Activated CD8-positive, alpha-beta memory T cell treated with anti-CD3 and anti-CD28 coated beads for 4 hours (primary cell): ENCODE measurements at places on chromosomes 6 and 20.

DNA sequence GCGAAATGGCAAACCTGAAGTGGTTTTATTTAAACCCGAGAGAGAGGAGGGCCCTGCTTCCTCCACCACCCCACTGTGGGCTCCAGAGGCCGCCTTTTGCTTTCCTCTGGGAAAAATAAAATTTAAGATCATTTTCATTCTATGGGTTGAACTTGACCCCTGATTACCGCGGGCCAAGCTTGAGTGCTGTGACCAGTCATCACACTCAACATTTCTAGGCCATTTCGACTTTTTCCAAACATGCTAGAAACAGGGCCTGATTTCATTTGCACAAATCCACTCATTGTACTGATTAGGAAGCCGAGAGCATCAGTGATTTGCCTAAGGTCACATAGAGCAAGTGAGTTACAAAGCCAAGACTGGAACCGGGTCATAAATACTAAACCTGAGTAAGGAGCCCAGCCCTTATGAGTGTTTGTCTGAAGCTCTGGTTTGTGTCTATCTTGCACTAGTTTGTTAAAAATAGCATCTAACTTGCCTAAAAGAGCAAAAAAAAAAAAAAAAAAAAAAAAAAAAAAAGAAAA, 179.7 kb downstream of the DLL1 start:
- DNase-seq, result no peak

- peak; percentile 44 for DNase-seq
These were observed 537 bp downstream of the PPIL4 start for GRCh38 chr6:149545258-149545753.

- no peak for DNase-seq
These were observed 424.5 kb upstream of the FLRT3 start for GRCh38 chr20:14761903-14762302.

GRCh38 chr20:47493175-47493962, 8.3 kb upstream of the NCOA3 start:
- DNase-seq, result peak; percentile 13

- no peak for DNase-seq
These were observed 1.5 kb downstream of the PBX2 start for GRCh38 chr6:32188381-32189068.

- no peak for DNase-seq
These were observed 37.6 kb downstream of the ZMYND8 start for GRCh38 chr20:47318586-47319516.

GRCh38 chr20:59273739-59274357, 26.6 kb upstream of the EDN3 start:
- DNase-seq, result no peak

DNA sequence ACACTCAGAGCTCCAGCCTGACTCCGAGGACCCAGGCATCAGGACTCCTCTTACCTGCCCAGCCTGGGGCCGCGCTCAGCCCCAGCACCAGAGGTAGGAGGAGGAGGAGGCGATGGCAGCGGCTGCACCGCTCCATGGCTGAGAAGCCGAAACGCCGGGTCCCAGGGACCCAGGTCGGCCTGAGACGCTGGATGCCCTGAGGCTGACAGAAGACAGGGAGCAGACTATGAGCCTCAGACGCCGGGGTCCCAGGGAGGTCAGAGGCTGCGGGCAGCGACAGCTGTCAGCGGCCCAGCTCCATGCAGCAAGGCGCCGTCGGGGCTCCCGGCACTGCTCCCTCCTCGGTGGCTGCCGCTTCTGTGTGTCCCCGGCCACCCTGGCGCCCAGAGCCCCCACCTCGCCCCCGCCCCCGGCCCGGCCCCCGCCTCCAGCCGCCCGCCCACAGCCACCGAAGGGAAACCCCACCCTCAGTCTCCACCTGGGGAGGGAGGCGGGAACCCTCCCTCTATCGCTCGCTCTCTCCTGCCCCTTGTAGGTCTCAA, at the start of gene COL11A2:
Gene COL11A2, minus strand, starts transcription at position 363 of the 542 bp plus-strand sequence. Its CDS starts 227 bp downstream, at position 136.
- no peak for DNase-seq

DNA sequence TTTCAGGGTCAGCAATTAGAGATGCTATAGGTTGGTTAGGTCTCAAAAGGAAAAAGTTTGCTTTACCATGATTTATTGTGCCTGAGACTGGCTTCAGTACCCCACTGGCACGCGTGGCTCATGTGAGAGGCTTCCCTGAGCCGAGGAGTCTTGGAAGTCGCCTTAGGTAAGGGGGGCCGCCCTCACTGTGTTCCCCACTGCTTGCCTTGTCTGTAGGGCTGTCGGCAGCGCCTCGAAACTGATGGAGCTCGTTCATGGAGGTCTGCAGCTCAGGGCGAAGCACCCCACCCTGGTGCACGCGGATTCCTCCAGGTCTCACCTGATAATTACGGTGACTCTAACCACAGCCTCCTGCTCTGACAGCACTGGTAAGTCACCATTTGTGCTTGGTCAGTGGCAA, 39.2 kb downstream of the FRMD1 start:
- no peak for DNase-seq

DNA sequence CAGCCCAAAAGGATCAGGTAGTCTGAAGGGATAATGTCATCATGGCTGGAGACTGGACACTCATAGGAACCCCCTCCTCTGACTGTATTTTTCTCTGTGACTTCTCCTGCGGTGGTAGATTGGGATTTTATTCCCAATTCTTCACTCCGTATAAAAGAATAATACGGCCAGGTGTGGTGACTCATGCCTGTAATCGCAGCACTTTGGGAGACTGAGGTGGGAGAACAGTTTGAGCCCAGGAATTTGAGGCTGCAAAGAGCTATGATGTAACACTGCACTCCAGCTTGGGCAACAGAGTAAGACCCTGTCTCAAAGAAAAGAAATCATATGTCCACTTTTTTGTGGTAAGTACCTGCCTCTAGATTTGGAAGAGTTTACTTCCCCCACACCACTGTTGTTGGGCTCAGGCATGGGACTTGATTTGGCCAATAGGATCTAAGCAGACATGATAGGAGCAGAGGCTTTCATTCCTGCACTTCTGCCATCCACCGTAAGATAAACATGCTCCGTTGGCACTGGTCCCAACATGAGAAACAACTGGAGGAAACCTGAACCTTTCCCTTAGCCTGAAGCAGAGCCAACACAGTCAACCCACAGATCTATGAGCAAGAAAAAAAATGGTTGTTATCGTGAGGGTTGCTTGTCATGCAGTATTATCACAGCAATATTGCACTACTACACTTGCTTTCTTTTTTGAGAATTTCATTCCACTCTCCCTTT, 82.0 kb downstream of the JPH2 start:
- no peak for DNase-seq

GRCh38 chr6:168625602-168626001, 184.6 kb downstream of the SMOC2 start:
- DNase-seq, result no peak

DNA sequence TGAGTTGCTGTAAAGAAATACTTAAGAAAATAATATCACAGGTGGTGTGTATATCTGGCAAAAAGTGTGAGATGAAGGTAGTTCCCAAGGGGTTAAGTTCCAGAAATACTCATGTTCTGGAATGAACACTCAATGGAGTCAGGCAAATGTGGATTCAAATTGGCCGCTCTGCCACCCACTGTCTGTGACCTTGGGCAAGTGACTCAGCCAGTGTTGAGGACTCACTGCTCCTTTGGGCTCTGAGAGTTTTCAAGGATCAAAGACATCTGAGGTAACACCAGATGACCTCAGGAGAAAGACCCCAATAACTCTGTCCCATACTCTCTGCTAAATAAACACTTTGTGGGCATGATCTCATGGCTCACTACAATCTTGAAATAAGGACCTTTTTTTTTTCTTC, 59.2 kb upstream of the EYA2 start:
- DNase-seq, result no peak

DNA sequence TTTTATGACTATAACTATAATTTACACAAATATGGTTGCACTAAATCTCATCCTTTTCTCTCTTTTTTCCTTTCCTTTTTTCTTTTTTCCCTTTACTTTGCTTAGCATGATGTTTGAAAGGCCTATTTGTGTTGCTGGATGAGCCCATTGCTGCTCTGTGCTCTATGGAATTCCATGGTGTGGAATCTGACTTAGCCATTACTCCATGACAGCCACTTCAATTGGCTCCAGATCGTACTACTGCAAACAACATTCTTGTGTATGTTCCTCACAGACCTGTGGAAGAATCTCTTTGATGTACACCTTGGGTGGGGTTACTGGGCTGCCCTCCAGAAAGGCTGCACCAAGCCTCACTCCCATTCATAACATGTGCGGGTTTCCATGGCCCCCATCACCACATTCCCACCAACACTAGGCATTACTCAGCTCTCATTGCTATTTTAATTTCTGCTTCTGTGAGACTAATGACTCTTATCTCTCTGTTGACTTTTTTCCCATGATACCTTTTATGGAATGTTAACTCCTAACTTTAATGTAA, 979.0 kb downstream of the KIF16B start:
- DNase-seq, result no peak

DNA sequence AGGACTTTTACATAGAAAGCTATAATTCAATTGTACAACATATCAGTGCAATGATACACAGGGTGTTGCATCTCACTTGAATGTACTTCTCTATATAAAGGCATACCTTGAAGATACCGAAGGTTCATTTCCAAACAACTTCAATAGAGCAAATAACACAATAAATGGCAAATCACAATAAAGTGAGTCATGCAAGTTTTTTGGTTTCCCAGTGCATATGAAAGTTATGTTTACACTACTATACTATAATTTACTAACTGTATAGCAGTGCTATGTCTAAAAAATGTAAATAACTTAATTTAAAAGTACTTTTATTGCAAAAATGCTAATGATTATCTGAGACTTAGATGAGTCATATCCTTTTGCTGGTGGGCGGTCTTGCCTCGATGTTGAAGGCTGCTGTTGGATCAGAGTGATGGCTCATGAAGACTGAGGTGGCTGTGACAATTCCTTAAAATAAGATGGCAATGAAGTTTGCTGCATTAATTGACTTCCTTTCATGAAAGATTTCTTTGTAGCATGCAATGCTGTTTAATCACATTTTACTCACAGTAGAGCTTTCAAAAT, 188.8 kb downstream of the TASP1 start:
- no peak for DNase-seq

GRCh38 chr6:37785663-37786270, 33.8 kb upstream of the ZFAND3 start:
- no peak for DNase-seq

- no peak for DNase-seq
These were observed 760 bp upstream of the IBTK start for GRCh38 chr6:82248273-82248735.

GRCh38 chr6:32692019-32692418, 25.6 kb upstream of the HLA-DQB1 start:
- peak; percentile 31 for DNase-seq

- DNase-seq, result no peak
These were observed 27.9 kb downstream of the RIN2 start for GRCh38 chr20:19785983-19786285.

- DNase-seq, result no peak
These were observed 122.2 kb upstream of the MYLIP start for GRCh38 chr6:16006681-16007080.

DNA sequence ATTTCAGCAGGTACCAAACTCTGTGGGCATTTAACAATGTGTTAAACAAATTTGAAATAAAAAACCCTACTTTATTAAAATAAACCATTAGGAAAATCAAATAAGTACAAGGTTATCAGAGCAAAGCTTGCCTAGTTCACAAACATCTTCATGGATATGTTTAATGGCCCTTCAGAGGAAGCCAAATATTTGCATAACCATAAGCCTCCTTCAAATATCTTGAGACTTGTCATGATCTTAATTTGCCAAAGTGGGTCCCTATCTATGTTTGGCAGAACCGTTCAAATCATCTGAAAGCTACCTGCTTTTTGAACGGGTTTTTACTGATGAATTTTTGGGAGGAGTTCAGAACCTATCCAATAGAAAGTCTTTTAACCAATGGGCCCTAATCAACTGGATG, 176.3 kb downstream of the BACH2 start:
- DNase-seq, result no peak

DNA sequence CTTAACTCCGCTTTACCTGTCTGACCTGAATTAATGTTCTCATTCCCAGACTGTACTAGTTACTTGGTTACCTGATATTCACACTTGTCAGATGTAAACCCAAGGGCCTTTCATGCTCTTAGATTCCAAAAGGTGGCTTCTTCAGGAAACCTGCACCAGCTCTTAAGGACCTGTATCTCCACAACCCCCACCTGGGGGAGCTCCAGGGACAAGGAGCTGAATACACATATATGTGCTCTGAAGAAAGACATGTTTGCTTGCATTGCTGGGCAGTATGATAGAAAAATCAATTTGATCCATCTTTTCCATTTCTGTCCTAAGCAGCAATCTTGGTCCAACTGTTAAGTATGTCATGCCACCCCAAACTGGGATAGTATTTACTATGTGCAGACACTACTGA, 64.8 kb upstream of the POU3F2 start:
- no peak for DNase-seq

DNA sequence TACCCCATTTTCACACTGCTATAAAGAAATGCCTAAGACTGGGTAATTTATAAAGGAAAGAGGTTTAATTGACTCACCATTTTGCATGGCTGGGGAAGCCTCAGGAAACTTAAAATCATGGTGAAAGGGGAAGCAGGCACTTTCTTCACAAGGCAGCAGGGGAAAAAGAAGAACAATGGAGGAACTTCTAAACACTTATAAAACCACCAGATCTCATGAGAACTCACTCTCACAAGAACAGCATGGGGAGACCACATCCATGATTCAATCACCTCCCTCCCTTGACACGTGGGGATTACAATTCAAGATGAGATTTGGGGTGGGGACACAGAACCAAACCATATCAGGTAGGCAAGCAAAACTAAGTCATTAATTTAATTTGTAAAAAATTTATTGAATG, 343.2 kb downstream of the FRK start:
- no peak for DNase-seq

DNA sequence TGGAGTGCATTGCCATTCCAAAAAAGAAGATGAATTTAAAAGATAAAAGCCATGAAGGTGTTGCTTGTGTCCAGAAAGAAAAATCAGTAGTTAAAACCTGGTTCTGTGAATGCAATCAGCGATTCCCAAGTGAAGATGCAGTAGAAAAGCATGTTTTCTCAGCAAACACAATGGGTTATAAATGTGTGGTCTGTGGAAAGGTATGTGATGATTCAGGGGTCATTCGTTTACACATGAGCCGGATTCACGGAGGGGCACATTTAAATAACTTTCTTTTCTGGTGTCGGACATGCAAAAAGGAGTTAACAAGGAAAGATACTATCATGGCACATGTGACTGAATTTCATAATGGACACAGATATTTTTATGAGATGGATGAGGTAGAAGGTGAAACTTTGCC, 24.7 kb upstream of the BAG2 start:
- DNase-seq, result no peak

DNA sequence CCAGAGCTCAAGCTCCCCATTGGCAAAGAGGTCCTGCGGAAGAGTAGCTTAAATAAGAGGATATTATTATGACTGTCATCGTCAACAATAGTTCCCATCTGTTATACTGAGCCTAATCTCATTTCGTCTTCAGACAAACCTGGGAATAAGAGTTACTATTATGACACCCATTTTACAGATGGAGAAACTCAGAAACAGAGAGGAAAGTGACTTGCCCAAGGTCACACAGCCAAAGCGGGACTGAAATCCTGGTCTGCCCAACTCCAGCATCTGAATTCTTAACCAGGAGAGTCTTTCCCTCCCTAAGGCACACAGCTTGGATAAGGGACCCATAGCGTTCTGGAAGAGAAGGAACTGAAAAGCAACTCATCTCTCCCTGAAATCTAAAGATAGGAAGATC, 23.4 kb downstream of the PTGIS start:
- DNase-seq, result no peak

- DNase-seq, result no peak
These were observed 231.4 kb downstream of the GJA1 start for GRCh38 chr6:121666814-121667213.

GRCh38 chr20:24100370-24101011, 111.9 kb upstream of the GGTLC1 start:
- peak; percentile 36 for DNase-seq

GRCh38 chr6:31057426-31058003, 47.2 kb downstream of the MUC22 start:
- DNase-seq, result no peak
